ENCODE measurements at places on chromosomes 11 and 22.

- no peak for DNase-seq
These were observed 63.7 kb downstream of the PRDM11 start for GRCh38 chr11:45209891-45210699.

- DNase-seq: no peak
These were observed 24.5 kb downstream of the ADM start for GRCh38 chr11:10329356-10329755.

GRCh38 chr11:66294626-66295620 lies 3.2 kb downstream of the TMEM151A start:
- DNase-seq: no peak

GRCh38 chr11:106821291-106821690 lies 197.0 kb downstream of the GUCY1A2 start:
- no peak for DNase-seq

GRCh38 chr11:93285430-93285829 lies 45.1 kb upstream of the DEUP1 start:
- DNase-seq: no peak

DNA sequence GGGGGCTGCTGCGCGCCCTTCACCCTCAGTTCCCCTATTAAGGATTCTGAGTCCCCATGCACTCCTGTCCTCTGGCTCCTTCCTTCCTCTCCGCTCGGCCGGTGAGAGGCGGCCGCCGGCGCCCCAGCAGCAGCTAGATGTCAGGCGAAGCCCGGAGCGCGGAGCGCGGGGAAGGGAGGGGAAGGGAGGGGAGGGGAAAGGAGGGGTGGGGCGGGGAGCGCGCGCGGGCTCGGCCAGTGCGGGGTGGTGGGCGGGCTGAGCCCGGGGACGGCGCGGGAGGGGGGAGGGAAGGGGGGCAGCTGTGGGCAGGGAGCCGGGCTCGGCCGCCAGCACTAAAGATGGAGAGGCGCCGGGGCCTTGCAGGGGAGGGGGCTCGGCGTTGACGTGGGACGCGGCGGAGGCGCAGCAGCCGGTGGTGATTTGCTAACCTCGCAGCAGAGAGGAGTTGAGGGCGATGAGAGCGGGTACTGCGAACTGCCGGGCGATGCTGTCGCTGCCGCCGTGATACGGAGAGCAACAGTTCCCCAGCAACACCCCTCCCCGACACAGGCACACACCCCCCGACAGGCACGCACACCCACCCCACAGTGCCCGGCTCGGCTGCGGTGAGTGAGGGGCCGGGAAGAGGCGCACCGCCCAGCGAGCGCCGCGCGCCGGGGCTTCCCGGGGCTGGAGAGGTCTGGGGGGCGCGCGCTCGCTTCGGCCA lies at the start of gene ZBTB16:
ZBTB16 (plus strand) TSS at position 434 of the 706 bp plus-strand sequence. CDS start 3,590 bp downstream, outside the sequence.
- peak; percentile 64 for DNase-seq

GRCh38 chr22:31736458-31736857 lies 13.5 kb downstream of the PRR14L start:
- no peak for DNase-seq

- DNase-seq: no peak
These were observed 500.4 kb downstream of the MIAT start for GRCh38 chr22:27157666-27158370.

GRCh38 chr11:76577226-76577920 lies 93.2 kb downstream of the LRRC32 start:
- DNase-seq: no peak

DNA sequence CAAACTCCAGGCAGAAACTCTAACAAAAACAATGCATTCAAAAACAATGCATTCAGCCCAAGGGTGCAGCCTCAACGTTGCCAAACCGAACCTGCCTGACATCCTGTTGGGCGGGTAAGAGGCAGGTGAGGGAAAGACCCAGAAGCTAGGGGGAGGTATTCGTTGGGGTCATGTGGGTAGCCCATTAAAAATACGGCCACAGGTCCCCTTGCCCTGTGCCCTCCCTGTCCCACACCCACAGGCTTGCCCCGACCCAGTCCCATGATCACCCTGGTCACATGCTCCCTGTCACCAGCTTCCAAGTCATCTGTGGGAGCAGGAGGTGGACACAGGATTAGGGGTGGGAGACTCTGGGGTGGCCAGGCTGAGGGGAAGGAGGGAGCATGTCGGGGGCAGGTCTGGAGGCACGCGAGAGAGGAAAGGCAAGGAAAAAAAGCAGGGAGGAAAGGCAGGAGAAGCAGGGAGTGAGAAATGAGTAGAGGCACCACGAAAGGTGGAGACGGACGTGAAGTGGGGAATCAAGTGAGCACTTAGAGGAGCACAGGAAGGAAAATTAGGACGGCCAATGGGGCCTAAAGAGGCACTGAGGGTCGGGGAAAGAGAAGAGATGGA lies 683 bp downstream of the PLA2G6 start:
- no peak for DNase-seq

- DNase-seq: no peak
These were observed 16.7 kb downstream of the TAB1 start for GRCh38 chr22:39416319-39416718.

- no peak for DNase-seq
These were observed 60.5 kb downstream of the NAT10 start for GRCh38 chr11:34165786-34166555.

DNA sequence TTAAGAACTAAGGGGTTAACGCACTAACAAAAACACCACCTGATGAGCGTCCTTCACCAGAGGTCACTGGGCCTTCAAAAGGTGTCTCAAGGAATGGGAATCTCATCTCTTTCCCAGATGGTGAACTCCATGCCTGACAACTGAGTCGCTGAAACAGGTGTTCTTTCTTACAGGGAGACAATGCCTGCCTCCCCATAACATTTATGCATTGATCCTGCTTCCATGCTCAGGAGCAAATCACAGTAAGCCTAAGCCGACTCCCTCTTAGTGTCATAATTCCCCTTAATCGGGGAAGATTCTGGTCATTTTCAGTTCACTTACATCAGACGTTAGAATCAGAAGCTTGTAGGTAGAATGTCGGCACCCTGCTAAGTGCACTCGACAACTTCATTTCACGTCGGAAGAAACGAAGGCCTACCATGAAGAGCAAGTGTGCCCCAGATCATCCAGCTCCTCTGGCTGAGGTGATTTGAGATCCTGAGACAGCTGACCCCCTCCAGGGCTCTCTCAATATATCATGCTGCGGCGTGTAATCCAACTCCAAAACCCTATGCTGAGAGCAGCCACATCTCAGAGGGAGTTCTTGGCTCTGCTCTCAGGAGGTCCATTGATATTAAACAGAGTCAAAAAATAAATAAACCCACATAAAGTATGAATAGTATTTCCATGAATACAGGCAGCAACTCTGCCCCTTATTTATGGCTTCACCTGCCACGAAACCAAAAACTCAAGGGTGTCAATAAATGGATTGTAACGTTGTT lies 163.1 kb downstream of the LARGE1 start:
- no peak for DNase-seq

DNA sequence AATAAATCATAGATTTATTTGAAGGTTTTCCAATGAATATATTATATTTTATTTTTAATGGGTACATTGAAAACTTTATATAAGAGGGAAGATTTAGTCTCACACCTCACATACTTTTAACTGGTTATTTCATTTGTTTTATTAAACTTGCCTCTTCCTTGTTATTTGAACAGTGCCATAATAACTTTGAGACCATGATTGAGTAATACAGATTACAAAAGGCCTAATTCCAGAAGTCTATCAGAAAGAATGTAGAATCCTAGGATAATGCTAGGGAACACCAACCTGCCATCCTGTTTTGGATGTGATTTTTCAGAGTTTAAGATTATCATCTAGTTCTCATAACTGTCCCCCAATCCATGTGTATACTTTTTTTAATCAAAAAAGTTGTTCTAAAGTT lies 102.7 kb upstream of the BIRC3 start:
- DNase-seq: no peak

- DNase-seq: no peak
These were observed 136.6 kb downstream of the NAV2 start for GRCh38 chr11:19849107-19849789.

DNA sequence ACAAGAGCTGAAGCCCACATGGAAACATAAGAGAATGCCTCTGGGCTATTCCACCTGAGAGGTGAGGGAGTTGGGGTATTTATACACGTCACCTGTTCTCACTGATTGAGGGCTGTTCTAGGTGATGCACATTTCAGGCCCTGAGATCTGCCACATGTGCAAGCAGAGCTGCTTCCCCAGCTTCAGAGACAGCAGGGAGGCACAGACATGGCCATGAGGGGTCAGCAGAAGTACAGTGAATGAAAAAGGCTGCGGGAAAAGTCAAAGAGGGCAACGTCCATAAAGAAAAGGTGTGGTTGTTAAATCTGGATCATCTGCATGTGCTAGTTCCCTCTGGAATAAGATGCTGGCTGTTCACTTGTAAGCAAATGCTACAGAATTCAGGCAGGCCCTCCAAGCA lies 75.4 kb downstream of the GAB4 start:
- no peak for DNase-seq

GRCh38 chr11:102421261-102421660 lies 31.3 kb downstream of the TMEM123 start:
- DNase-seq: no peak

DNA sequence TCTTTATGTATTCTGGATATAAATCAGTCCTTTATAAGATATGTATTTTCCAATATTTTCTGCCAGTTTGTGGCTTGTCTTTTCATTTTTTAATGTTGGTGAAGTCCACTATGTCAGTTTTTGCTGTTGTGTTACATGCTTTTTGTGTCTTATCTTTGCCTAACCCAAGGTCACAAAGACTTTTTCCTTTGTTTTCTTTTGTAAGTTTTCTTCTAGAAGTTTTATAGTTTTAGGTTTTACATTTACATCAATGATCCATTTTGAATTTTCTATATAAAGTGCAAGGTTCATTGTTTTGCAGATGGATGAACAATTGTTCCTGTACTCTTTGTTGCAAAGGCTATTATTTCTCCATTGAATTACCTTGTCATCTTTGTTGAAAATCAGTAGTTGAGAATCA lies 69.3 kb downstream of the UVRAG start:
- DNase-seq: no peak

DNA sequence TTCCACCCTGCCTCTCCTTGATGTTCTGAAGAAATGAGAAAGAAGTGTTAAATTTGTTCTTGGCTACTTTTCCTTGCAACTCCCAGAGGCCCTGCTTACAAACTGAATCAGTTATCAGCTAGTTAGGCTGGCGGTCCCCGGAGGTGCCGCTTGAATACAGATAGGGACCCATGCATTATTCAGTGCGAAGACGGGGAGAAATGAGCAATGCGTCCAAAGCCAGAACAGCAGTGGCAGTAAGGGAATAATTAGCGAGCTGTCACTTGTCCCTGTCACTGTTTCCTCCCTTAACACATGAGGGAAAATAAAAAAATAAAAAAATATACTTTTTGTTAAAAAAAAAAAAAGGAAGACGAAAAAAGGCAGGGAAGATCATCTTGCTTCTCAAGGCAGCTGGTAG lies 528.1 kb downstream of the MN1 start:
- DNase-seq: no peak

GRCh38 chr22:21904250-21904789 lies 36.9 kb upstream of the MAPK1 start:
- no peak for DNase-seq

DNA sequence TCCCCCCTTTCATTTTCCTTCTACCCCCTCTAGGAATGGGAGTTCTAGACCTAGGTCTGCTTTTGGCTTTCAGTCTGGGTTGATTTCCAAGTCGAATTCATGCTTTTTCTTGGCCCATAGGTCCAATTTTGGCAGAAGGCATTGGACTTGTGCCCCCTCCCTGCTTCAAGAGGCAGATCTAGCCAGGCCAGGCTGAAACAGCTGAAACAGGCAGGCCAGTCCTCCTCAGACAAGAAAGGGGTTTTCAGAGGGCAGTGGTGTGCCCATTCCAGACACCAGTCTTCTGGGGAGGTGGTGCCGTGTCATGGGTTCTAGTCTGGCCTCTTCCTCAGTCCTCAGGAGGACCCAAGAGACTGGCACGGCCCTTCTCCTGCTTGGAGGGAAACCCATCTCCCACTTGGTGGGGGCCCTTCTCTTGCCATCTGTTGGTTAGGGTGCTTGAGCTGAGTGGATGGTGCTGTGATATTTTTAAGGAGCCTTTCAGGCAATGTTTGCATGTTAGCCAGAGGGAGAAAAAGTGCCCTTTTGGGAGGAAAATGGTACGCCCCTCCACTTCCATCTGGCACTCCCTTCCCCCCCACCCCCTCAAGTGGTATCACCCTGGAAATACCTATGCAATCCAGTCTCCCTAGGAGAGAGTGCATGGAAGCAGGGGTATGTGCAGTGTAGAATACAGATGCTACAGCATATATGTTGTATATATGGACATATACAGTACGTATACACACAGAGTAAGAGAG lies 53.6 kb downstream of the SYT13 start:
- no peak for DNase-seq

GRCh38 chr11:69093106-69093505 lies 44.4 kb downstream of the TPCN2 start:
- DNase-seq: no peak

DNA sequence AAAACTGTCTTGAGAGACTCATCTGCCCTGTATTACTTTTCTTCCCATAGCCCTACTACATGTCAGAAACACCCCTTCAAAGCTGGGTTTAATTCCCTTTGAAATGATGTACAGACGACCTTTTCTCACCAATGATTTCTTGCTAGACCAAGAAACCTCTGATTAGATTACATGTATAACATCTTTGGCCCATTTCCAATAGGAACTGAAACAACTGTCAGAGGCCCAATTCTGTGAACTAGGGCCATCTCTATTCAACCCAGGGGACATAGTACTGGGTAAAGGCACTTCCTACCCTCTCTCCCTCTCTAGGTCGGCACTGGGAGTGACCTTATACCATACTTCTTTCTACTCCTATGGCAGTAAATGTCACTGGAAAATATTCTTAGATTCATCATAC lies 19.4 kb downstream of the NPAT start:
- no peak for DNase-seq

GRCh38 chr11:131498631-131499160 lies 128.3 kb downstream of the NTM start:
- DNase-seq: no peak

- no peak for DNase-seq
These were observed 50.9 kb upstream of the PGR start for GRCh38 chr11:101180481-101180880.

DNA sequence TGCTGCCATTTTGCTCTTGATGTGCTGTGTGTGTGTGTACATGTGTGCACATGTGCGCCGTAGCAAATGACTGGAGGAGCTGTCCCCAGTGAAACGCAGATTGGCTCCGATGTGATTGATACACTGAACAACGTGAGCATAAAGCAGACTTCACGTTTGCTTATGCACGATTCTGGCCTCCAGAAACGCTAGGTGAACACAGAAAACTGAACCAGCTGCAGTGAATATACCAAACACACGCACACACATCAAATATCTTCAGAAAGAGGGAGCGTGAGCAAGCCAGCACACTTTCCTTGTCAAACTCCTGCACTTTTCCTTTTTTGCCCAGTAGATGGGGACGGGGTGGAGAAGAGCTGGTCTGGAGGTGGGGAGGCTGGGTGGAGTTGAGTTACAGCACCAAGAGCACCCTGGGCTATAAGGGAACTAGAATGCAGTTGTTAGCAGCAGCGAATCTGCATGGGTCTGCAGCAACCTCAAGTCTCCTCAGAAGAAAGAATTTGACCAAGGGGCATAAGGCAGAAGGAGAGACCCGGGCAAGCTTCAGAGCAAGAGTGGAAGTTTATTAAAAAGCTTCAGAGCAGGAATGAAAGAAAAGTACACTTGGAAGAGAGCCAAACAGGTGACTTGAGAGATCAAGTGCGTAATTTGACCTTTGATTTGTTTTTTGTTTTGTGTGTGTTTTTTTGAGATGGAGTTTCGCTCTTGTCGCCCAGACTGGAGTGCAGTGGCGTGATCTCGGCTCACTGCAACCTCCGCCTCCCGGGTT lies 77.8 kb upstream of the CADM1 start:
- no peak for DNase-seq

GRCh38 chr11:83568516-83568915 lies 282.3 kb upstream of the CCDC90B start:
- no peak for DNase-seq

- DNase-seq: no peak
These were observed 71.6 kb downstream of the ST3GAL4 start for GRCh38 chr11:126426820-126427749.

All from CMK (cell line).